ENCODE measurements at places on chromosomes 1 and 21.

DNA sequence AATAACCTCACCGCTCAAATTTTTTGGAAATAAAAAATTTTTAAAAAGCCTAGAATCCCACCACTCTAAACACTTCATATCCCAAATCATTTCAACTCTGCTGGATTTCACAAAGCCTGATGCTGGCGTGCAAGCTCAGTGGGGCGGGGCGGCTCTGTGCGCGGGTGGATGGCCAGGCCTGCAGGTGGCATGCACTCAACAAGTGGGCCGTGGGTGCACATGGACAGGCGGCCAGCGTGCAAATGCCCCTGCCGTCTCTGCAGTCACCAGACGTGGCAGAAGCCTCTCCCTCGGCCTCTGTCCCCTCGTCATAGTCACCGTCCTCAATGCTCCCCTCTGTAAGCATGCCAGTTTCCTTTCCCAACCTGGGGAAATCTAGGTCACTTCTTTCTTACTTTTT lies 6.6 kb upstream of the PDE9A start:
- DNase-seq = no peak

- DNase-seq = no peak
Measured at GRCh38 chr21:38440746-38441145, 57.5 kb downstream of the ERG start.

DNA sequence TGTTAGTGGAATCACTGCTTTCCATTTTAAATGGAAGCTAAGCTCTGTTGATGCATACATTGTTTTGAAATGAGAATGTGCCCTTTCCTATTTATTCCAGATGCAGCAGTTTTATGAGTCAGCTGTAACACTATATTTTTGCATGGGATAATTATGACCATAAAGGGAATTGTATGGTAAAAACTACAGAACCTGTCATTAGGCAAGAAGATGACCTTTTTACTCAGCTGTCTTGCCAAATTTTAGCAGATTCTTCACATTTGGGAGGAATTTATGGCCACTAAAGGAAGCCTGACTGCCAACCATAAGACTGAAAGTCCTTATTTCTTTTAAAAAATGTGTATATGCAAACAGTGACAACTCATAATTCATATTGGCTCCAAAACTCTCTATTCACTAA lies 356.3 kb upstream of the PRMT6 start:
- DNase-seq = no peak

DNA sequence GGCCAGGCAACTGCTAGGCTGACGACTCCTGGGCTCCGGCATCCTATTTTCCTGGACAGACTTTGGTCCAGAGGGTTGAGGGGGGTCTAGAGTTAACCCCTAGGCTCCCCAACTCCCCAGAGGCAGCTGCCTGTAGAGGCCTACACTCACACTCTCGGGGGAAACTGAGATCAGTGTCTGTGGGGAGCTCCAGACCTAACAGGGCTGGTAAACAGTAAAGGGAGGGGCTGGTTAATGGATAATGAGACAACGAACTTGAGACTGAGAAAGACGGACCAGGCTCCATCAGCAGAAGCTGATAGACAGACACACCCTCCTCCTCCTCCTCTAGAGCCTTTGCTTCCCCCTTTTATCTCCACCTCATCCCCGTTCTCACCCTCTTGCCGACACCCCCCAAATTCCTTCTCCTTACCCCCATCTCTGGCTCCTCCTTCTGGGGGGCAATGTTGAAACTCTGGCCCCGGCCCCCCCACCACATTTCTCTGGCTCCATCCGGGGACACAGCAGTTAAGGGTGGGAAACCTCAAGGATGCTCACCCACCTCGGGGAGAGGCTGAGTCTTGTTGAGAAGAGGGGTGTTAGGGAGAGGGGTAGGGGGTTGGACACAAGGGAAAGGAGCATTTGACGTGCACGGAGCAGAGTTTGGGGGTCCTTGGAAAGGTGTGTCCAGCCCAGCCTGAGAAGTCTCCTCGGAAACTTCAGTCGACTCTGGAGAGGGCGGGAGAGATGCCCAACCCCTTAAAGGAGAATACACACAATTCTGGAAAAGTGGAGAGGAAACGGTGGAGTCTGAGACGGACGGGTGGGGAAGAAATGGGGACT lies at the start of gene MTMR11:
Gene MTMR11, minus strand, starts transcription at position 710 of the 822 bp plus-strand sequence. Its CDS starts 232 bp downstream, at position 478.
- DNase-seq = no peak

GRCh38 chr1:32126770-32127169 lies 18.9 kb downstream of the KPNA6 start:
- DNase-seq = no peak

GRCh38 chr1:204418174-204419063 lies 6.8 kb upstream of the PPP1R15B start:
- no peak for DNase-seq

- DNase-seq = no peak
Measured at GRCh38 chr1:117268535-117269455, 58.1 kb upstream of the VTCN1 start.

- DNase-seq = no peak
Measured at GRCh38 chr1:234322097-234322496, 51.2 kb upstream of the COA6 start.

GRCh38 chr1:230124186-230125128 lies 57.4 kb downstream of the GALNT2 start:
- DNase-seq = no peak

DNA sequence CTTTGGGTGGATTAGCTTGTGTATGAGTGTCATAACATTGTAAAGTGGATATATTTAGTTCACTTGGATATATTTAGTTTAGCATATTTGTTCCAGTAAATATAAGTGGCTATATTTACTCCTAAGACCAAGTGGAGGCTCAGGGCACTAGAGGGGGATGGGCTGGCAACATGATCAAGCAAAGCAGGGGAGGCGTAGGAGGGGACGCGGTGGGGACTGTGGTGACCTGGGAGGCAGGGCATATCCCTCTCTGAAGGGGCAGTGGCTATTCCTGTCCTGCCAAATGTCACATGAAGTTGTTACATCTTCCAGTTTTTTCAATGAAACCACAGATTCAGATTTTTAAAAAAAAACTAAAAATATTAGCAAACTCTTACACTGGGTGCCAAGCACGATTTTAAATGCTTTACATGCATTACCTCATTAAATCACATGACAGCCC lies 51.9 kb upstream of the EDN2 start:
- DNase-seq = no peak

DNA sequence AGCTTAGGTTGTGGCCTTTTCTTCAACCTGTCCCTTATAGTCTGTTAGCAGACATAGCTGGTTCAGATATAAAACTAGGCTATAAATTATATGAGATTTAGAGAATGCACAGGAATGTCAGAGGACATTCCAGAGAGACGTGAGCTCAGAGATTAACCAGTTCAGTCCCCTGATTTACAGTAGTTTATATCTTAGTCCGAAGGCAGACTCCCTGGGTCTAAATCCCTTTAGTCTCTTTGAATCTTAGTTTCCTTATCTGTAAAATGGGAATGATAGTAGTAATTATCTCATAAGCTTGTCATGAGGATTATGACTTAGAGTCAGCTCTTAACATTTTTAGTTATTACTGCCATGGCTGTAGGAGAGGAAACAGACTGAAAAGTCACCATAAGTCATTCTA lies 45.5 kb upstream of the PLXNA2 start:
- no peak for DNase-seq

DNA sequence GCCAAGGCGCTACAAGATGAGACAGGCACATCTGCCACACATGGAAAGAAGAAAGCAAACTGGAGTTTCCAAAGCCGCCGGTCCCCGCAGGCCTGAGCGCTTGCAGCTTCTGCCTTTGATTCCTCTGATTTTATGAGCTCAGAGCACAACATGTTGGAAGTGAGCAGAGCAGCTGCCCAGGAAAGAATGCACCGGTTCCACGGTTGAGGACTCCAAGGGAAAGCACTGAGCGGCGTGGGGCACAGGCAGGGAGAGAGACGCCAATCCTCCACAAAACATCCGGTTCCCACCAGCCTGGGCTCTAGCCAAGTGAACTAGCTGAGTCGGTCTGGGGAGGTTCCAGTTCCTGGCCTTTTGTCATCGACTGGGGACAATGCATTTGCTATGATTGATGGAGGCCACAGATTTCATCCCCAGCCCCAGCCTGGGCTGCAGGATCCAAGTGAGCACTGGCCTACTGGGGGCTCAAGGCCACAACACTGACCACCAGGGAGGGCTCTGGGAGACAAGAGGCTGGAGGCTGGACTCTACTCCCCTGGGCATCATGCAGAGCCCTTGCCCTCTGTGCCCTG lies 253.1 kb upstream of the IRF2BP2 start:
- DNase-seq = no peak

DNA sequence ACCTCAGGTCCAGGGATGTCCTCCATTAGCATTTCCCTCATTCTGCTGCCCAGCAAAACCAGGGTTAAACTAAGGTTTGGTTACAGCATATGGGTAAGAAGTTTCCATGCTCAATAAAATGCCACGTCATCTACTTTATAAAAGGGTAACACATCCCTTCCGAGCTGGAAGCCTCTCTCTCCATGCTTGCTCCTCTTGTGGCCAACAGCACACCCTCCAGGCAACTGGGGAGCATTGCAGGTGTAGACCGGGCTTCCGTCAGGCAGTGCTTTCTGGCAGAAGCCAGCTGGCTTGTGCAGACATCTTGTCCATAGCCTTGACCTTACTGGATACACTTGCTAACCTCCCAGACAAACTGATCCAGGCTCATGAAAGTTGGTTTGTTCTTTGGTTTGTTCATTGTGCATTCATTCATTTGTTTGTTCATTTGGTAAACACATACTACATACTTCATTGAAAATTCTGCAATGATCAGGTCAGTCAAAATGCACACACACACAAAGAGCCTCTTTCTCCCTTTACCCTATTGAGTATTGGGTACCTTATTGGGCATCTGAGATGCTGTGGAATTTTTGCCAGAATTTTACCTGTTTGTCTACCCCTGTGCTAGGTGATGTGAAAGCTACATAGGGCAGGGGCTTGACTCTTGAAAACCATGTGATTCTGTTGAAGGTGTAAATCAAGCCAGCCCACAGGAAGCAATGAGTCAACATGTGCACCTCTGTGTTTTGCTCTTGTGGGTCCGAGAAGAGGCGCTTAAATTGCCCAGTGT lies 422.8 kb downstream of the CAMTA1 start:
- DNase-seq = peak; percentile 20

GRCh38 chr1:182643699-182644098 lies 39.5 kb upstream of the RGS16 start:
- DNase-seq = no peak

DNA sequence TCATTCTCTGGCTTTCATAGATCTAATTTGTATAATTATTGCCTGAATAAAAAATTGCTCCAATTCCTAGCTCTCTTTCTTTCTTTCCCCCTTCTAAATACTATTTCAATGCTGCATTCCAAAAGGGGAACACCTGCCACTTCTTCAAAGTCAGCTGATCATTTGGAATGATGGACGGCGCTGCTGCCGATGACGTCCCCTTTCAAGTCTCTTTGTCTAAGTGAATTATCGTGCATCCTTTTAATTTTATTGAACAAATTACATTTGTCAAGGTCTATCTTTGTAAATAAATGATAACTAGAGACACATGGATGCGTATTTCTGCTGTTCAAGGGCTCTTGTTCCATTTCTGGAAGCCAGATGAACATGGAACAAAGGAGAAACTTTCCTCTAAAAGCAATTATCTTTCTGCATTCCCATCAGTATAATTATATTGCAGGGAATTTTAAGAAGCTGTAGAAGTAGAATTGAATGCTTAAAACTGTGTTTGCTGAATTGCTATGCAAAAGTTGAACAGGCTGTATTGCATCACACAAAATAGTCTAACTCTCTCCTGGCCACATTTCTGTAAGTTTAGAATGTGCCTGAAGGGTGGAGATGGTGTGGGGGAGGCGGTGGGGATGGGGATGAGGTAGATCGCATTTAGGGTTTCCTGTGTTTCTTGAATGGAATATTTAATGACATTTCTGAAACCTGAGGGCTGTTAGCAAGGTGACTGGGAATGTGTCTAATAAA lies 191.9 kb upstream of the LMO4 start:
- no peak for DNase-seq

GRCh38 chr21:41765420-41765821 lies 1.4 kb downstream of the RIPK4 start:
- DNase-seq = no peak

GRCh38 chr21:35048183-35048601 lies 910 bp downstream of the RUNX1 start:
- DNase-seq = no peak

All from activated CD4-positive, alpha-beta T cell treated with anti-CD3 and anti-CD28 coated beads, Interleukin-2, amount 50 U/mL, for 48 hours (primary cell).